ENCODE measurements at places on chromosomes 12 and 14.

- DNase-seq: no peak
Measured at GRCh38 chr14:76484355-76484754, 108.4 kb downstream of the ESRRB start.

- no peak for DNase-seq
Measured at GRCh38 chr14:68843471-68844209, 50.8 kb upstream of the ZFP36L1 start.

GRCh38 chr12:12190087-12190809 lies 76.6 kb downstream of the LRP6 start:
- no peak for DNase-seq

DNA sequence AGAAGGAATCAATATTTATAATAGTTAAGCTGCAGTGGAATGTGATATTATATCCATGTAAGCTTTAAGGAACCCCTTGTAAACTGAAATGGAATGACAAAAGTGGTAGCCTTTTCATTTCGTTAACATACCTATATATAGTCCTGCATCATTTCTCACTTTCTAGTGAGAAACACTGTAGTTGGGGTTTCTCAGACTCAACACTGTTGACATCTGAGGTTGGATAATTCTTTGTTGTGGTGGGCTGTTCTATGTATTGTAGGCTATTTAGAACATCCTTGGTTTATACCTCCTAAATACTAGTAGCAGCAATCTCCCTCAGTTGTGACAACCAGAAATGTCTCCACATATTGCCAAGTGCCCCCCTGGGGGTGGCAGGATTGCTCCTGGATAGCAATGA lies 79.1 kb downstream of the RAD52 start:
- no peak for DNase-seq

DNA sequence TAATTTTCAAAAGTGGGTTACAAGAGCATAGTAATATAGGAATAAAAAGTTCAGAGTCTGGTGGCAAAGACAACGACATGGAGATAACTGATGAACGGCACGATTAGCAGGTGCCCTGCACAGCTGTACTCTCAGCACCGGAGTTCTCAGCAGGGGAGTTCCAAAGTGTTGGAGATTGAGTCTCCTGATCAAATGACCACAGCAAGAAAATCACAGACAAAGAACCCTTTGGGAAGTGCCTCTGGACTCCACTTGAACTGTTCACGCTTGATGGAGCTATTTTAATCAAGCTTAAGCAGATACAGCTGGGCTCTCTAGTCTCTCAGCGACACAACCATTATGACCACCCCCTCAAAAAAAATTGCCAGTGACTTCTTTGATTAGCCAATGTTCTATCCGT lies 153.1 kb downstream of the ALG10B start:
- no peak for DNase-seq

DNA sequence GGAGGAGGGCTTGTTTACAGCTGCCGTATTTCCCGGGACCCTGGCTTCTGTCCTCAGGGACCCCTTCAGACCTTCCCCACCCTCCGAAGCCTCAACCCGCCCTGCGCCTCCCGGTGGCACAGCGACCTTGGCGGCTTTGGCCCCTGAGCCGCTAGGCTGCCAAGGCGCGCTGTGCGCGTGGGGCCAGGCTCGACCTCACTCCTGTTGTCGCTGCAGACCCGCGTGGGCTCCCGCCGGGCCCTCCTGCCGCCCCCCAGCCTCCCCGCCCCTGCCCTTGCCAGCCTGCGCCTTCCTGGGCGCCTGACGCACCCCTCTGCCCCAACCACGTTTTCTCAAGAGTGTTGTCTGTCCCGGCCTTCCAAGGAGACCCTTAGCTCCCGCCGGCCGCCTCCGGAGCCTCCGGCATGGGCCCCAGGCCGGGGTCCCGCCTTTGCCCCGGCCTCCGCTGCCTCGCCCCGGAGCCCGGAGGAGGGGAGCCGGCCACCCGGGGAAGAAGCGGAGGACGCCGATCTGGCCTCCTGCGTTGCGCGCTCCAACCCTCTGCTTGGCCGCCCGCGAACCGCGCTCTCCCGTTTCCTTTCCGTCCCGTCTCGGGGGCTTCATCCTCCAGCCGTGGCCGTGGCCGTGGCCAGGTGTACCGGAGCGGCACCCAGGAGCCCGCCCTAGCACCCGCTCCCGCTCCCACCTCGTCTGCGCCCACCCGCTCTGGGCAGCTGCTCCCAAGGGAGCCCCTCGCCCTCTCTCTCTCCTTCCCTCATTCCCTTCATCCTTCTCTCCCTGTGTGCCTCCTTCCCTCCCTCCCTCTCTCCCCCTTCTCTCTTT lies 19.9 kb downstream of the PPP2R5C start:
- DNase-seq: no peak

DNA sequence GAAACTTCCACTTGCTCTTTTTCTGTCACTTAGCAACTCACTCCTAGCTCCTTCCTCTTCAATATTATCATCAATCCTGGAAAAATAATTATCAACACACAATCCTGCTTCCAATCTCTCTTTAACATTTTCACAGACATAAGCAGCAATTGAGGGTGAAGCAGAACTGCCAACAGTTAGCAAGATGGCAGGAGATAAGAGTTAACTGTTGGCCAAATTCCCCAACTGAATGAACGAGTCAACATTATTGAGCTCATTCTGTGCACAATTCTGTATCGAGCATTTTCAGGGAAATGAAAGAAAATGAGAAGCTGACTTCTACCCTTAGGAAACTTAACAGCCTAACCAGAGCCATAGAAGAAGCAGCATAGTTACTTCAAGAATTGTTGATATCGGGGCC lies 152.0 kb downstream of the KCNA5 start:
- no peak for DNase-seq

- no peak for DNase-seq
Measured at GRCh38 chr14:74514471-74514941, 20.9 kb downstream of the ISCA2 start.

DNA sequence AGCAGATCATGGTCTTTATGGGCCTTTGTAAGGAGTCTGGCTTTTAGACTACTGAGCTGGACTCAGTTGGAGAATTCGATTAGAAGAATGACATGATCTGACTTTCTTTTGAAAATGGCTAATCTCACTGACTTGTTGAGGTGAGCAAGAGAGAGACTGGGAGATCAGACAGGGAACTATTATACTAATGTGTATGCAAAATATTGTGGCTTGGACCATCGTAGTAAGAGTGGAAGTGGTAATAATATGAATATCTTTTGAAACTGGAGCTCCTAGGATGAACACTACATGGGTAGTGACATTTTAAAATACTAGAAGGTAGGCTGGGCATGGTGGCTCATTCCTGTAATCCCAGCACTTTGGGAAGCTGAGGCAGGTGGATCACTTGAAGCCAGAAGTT lies 56.2 kb upstream of the CCT2 start:
- no peak for DNase-seq

GRCh38 chr14:80116157-80116556 lies 95.1 kb downstream of the DIO2 start:
- DNase-seq: no peak

DNA sequence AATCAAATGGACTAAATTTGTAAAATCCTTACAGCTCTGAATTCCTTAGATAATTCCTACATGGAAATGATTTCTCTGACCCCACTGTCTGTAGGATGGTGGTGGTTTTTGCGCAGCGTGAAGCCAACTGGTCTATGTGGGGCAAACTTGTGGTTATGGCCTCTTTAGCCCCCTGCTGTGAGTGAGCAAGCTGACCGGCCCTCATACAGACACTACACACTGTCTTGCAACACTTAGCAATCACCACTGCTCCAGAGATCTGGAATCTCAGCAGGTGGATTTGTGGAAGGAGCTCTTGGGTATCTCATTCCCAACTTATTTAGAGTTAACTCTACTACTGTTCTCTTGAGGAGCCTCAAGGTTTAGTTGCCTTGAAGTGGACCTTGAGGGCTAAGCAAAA lies 70.2 kb downstream of the SCN8A start:
- no peak for DNase-seq

DNA sequence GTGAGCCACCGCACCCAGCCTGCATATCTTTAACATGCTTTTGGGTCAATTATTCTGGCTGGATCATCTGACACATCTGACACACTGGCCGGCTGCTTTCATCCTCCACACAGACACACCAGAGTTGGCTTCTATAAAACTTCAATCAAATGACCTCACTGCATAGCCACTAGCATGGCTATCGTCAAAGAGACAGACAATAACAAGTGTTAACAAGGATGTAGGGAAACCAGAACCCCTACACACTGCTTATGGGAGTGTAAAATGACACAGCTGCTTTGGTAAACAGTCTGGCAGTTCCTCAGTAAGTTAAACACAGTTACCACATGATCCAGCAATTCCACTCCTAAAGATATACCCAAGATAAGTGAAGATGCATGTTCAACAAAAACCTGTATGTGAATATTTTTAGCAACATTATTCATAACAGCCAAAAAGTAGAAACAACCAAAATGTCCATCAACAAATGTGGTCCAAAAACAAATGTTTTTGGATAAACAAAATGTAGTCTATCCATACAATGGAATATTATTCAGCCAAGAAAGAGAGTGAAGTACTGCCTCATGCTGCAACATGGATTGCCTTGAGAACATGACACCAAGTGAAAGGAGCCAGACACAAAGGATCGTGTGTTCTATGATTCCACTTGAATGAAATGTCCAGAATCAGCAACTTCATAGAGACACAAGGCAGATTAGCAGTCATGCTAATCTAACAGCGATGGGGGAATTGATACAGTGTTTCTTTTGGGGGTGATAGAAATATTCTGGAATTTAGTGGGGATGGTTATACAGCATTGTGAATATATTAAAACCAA lies 10.1 kb downstream of the KDM2B start:
- no peak for DNase-seq

DNA sequence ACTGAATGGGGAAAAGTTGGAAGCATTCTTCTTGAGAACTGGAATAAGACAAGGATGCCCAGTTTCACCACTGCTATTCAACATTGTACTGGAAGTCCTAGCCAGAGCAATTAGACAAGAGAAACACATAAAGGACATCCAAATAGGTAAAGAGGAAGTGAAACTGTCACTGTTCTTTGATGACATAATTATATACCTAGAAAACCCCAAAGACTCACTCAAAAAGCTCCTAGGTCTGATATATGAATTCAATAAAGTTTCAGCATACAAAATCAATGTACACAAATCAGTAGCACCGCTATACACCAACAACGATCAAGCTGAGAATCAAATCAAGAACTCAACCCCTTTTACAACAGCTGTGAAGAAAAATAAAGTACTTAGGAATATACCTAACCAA lies 157.3 kb upstream of the DDHD1 start:
- no peak for DNase-seq

- DNase-seq: no peak
Measured at GRCh38 chr12:82034769-82035168, 275.6 kb upstream of the PPFIA2 start.

GRCh38 chr14:104512061-104512460 lies 67.5 kb upstream of the C14orf180 start:
- no peak for DNase-seq

DNA sequence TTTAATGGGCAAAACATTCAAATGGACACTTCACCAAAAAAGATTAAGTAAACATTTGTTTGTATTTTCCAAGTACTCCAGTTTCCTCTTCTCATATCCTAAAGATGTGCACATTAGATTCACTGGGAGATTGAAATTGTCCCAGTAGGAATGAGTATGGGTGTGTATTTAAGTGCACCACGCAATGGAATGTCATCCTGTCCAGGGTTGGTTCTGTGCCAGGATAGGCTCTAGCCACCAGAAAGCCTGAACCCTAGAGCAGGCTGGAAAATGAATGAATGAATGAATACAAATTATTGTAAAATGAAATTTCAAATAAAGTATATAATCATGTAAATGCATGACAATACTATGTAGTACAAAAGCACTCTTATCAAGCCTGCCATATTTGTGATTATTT lies 14.0 kb downstream of the CEP83 start:
- DNase-seq: no peak

GRCh38 chr12:84842406-84843013 lies 70.1 kb downstream of the SLC6A15 start:
- DNase-seq: no peak

GRCh38 chr14:67267576-67268328 lies 26.5 kb downstream of the PALS1 start:
- DNase-seq: no peak

DNA sequence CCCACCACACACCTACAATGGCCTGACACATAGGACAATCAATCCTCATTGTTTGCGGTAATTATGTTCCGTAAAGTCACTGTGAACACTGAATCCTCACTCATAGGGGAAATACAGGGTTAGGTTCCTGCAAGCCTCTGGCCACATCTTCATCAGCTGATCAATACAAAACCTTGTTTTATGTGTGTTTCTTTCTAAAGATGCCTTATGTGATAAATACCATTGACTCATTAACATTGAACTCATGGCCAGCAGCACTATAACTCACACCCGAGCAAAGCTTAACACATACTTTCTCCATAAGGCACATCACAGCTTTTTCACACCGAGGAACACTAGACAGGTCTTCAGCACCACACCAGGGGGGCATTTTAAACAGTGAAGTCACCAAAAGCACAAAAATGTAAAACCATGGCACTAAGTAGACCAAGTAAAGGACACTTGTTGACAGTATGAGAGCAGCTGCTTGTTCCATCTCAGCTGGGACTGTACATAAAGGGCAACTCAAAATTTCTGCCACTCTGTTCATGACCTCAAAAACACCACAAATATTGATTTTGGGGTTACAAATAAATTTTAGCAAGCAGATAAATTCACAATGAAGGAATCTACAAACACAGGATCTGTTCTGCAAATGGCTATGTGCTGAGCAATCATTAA lies 60.5 kb downstream of the ESR2 start:
- no peak for DNase-seq

DNA sequence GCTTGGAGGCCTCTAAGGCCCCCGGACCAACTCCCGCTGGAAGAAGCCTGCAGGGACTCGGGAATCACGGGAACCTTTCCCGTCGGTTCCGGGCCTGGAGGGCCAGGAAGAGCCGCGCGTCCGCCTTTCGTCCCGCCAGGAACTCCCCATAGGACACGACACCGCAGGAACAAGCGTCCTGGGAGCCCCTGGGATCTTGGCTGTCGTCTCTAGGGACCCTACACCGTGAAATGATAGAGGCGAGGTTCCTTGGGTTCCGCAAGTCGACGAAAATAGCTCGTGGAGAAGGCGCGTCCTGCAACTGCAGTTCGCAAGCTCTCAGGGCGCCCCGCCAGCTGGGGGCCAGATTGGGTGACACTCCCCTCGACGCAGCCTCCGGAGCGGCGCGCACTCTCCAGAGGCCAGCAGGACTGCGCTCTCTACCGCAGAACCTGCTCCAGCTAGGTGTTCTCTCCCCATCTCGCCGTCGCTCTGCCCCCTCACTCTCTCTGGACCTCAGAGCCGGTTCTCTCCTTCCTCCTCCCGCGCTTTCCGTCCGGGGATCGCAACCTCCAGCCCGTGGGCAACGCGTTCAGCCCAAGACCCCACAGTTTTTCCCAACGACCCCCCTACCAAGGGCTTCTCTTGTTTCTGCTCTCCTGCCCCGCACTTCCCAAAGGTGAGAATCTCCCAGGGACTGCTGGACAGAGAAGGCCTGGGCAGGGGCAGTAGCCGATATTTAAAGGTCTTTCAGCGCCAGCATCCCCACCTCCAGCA lies 776 bp downstream of the BMP4 start:
- DNase-seq: no peak

GRCh38 chr12:58301038-58301729 lies 359.8 kb downstream of the ATP23 start:
- DNase-seq: no peak
